Nephron progenitor cell (in vitro differentiated cells): ENCODE measurements at places on chromosomes 3 and 15.

DNA sequence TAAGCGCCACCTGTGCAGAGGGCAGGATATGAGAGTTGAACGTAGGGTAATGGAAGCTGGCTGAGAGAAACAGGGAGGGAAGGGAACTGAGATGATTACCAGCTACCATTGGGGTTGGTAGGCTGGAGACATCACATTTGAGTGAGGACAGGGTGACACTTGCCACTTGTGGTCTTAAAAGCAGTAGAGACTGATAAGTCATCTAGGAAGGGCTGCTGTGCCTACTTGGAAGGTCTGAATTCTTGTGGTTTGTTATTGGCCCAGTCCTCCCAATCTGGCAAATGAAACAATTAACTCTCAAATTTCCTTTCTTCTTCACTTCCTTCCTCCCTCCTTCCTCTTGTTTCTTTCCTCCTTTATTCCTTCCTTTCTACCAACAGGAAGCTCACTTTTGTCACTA is 46.8 kb downstream of the COL6A5 start:
- H3K4me3 ChIP-seq, result no peak overlapping the region
- no peaks in the 10 kb centered on the region for H3K36me3 ChIP-seq
- peaks cover 3% of the 10 kb centered on the region for H3K27me3 ChIP-seq
- H3K27ac ChIP-seq, result no peak overlapping the region
- peaks cover 6% of the 10 kb centered on the region for H3K4me1 ChIP-seq
- DNase-seq, result no peak

DNA sequence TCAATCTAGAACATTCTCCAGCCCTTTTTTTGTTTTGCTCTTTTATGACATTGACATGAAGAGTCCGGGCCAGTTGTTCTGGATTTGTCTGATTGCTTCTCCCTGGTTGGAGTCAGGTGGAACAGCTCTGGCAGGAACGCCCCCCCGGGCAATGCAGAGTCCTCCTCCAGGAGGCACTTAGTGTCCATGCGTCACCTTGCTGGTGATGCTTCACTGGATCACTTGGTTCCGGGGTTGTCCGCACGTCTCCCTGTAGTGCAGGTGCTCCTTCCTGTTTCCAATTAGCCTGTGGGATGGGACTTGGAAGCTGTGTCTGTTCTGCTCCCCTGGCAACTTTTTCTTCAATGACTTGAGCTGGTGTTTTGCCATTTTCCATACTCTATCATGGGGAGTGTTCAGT is 9.8 kb downstream of the CSK start:
- H3K36me3 ChIP-seq, result no peaks in the 10 kb centered on the region
- no peak overlapping the region for H3K27ac ChIP-seq
- H3K4me3 ChIP-seq, result no peak overlapping the region
- peaks cover 56% of the 10 kb centered on the region for H3K4me1 ChIP-seq
- peaks cover 9% of the 10 kb centered on the region for H3K27me3 ChIP-seq

- no peak for DNase-seq
- H3K4me3 ChIP-seq, result no peak overlapping the region
- H3K27me3 ChIP-seq, result peaks cover 2% of the 10 kb centered on the region
These were observed 294.4 kb downstream of the OCA2 start for GRCh38 chr15:27804569-27805260.

- DNase-seq, result no peak
- no peak overlapping the region for H3K27ac ChIP-seq
- H3K27me3 ChIP-seq, result no peaks in the 10 kb centered on the region
- H3K4me1 ChIP-seq, result peaks cover 51% of the 10 kb centered on the region
- no peaks in the 10 kb centered on the region for H3K36me3 ChIP-seq
- no peak overlapping the region for H3K4me3 ChIP-seq
These were observed 386.0 kb upstream of the RARB start for GRCh38 chr3:25041871-25042584.

- H3K4me1 ChIP-seq, result peaks cover 52% of the 10 kb centered on the region
- DNase-seq, result no peak
- H3K27ac ChIP-seq, result no peak overlapping the region
- peaks cover 40% of the 10 kb centered on the region for H3K36me3 ChIP-seq
- H3K4me3 ChIP-seq, result no peak overlapping the region
These were observed 2.5 kb downstream of the NDUFAF3 start for GRCh38 chr3:49024449-49024848.

DNA sequence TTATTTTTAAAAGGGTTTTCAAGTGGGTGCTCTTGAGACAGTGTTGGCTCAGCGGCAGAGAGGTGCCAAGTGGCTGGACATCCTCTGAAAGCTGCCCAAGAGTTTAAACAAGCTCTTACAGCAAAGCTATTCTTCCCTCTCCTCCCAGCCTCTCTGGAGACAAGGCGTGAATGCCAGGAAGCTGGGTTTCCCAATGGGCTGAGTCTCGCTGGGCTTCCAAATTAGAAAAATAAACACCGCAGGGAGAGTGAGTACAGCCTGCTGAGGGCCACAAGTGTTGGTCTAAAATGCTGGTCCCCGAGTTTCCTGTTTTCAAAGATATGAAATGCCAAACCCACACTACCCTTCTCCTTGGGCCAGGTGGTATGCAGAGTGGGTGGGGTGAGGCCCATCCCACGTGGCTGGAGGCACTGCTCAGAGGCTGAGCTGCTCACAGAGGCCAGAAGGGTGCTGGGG is 36.4 kb downstream of the ZDHHC3 start:
- peaks cover 8% of the 10 kb centered on the region for H3K4me1 ChIP-seq
- peaks cover 46% of the 10 kb centered on the region for H3K36me3 ChIP-seq
- no peak overlapping the region for H3K4me3 ChIP-seq
- H3K27me3 ChIP-seq, result no peaks in the 10 kb centered on the region
- no peak for DNase-seq

DNA sequence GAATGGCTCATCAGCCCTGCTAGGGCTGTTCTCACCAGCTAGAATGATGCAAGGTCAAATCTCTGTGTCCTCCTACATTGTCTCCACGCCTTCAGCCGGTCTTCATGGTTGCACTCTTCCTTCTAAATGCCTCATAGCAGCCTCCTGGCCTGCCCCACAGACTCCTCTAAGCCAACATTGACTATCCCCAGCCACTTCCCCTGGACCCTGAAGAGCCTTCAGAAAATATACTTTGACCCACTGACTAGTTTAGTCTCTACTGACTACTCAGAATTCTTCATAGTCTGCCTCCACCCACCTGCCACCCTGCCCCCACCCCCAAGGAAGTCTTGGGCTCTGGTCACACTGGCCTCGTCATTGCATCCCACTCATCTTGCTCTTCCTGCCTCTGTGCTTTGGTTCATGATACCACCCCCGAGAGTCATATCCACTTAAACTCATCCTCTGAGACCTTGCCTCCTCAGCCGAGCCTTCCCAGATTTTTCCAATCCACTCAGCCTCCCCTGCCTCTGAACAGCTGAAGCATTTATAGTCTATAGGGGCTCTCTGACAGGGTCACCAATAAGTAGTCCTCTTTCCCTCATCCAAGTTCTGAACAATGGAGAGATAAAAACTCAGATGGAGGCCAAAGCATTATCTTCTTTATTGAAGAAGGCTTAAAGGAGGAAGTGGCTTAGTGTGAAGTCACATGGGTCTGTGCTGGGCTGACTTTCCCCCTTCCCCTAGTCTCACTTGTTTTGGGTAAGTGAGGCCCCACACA is 9.5 kb upstream of the DOCK3 start:
- H3K4me3 ChIP-seq, result no peak overlapping the region
- H3K36me3 ChIP-seq, result no peaks in the 10 kb centered on the region
- H3K27ac ChIP-seq, result no peak overlapping the region

- peaks cover 14% of the 10 kb centered on the region for H3K27me3 ChIP-seq
- peaks cover 34% of the 10 kb centered on the region for H3K36me3 ChIP-seq
- H3K4me1 ChIP-seq, result peaks cover 75% of the 10 kb centered on the region
- H3K4me3 ChIP-seq, result no peak overlapping the region
- DNase-seq, result no peak
These were observed 94.2 kb downstream of the XXYLT1 start for GRCh38 chr3:195176776-195177175.

- no peak overlapping the region for H3K27ac ChIP-seq
- no peaks in the 10 kb centered on the region for H3K36me3 ChIP-seq
These were observed 128.3 kb downstream of the PLCL2 start for GRCh38 chr3:17013050-17013449.

GRCh38 chr3:64647825-64648224 is 40.0 kb downstream of the ADAMTS9 start:
- H3K27ac ChIP-seq, result no peak overlapping the region
- no peak for DNase-seq
- H3K27me3 ChIP-seq, result no peaks in the 10 kb centered on the region

GRCh38 chr3:172550347-172550943 is 27.2 kb upstream of the TNFSF10 start:
- H3K27me3 ChIP-seq, result no peaks in the 10 kb centered on the region
- no peak overlapping the region for H3K27ac ChIP-seq
- H3K4me3 ChIP-seq, result no peak overlapping the region
- peaks cover 9% of the 10 kb centered on the region for H3K4me1 ChIP-seq
- no peaks in the 10 kb centered on the region for H3K36me3 ChIP-seq

GRCh38 chr15:24848050-24848449 is 106.7 kb upstream of the SNRPN start:
- peak overlapping the region; percentile 78 for H3K27ac ChIP-seq
- DNase-seq, result peak; percentile 51
- no peaks in the 10 kb centered on the region for H3K36me3 ChIP-seq
- H3K4me1 ChIP-seq, result no peaks in the 10 kb centered on the region
- H3K4me3 ChIP-seq, result peak overlapping the region; percentile 81
- H3K27me3 ChIP-seq, result no peaks in the 10 kb centered on the region

DNA sequence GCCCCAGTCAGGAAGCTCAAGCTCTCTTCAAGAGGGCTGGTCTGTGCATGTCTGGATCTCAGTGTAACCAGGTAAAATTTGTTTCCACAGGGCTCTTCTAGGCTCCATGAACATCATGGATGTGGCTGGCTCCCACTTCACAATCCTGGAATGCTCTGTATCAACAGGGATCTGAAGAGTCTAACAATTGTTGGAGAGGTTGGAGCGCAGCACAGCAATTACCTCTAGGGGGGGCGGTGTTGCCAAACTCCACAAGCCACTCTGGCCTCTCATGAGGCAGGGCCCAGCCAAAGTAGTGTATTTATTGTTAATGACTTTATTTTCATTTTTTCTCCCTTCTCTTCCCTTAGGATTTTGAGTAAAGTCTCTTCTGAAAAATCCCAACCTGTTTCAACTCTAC is 6.1 kb upstream of the EIF2B5 start:
- H3K36me3 ChIP-seq, result no peaks in the 10 kb centered on the region
- peak; percentile 40 for DNase-seq
- H3K4me3 ChIP-seq, result no peak overlapping the region
- H3K27ac ChIP-seq, result peak overlapping the region; percentile 7
- peaks cover 16% of the 10 kb centered on the region for H3K27me3 ChIP-seq

DNA sequence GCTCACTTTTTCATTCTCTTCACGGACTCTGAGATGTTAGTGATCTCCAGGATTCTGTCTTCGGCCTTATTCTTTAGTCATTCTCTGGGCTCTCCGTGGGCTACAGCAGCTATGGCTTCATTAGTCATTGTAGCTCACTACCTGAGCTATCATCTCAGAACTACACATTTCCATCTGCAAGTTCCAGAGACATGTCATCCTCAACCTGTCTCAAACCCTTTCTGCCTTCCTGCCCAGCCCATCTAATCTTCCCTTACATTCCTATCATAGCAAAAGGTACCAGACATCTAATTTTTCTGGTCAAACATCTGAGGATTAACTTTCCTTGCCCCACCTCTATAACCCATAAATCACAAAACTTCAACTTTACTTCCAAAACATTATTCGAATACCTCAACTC is 13.2 kb downstream of the TSPAN3 start:
- H3K4me1 ChIP-seq, result peaks cover 48% of the 10 kb centered on the region
- H3K27ac ChIP-seq, result no peak overlapping the region
- DNase-seq, result no peak

GRCh38 chr15:85764649-85765277 is 30.0 kb downstream of the KLHL25 start:
- H3K27me3 ChIP-seq, result no peaks in the 10 kb centered on the region
- no peak overlapping the region for H3K27ac ChIP-seq
- peaks cover 53% of the 10 kb centered on the region for H3K4me1 ChIP-seq
- DNase-seq, result no peak

GRCh38 chr3:148269816-148270215 is 427.9 kb upstream of the AGTR1 start:
- no peak for DNase-seq
- no peak overlapping the region for H3K4me3 ChIP-seq
- no peaks in the 10 kb centered on the region for H3K4me1 ChIP-seq
- H3K36me3 ChIP-seq, result no peaks in the 10 kb centered on the region
- H3K27me3 ChIP-seq, result no peaks in the 10 kb centered on the region

- H3K36me3 ChIP-seq, result no peaks in the 10 kb centered on the region
- peak; percentile 26 for DNase-seq
- H3K4me3 ChIP-seq, result peak overlapping the region; percentile 74
- peaks cover 54% of the 10 kb centered on the region for H3K27me3 ChIP-seq
- H3K4me1 ChIP-seq, result peaks cover 35% of the 10 kb centered on the region
These were observed 41.4 kb upstream of the FEZF2 start for GRCh38 chr3:62414786-62415185.

DNA sequence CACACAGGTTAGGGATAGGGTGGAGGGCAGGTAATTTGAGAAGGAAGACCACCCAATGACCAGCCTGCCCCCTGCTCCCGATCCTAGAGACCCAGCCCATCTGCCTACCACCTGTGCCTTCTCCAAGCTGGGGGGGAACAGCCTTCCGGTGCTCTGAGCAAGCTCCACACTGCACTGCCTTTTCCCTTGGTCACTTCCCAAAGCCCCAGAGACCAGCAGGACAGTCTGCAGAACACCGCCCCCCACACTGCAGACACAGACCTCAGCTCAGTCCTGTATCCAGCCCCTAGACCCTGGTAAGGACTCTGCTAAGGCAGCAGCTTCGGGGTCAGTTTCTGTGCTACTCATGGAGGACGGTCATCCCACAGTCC is 156.9 kb downstream of the MEGF11 start:
- H3K27me3 ChIP-seq, result peaks cover 12% of the 10 kb centered on the region
- no peak overlapping the region for H3K4me3 ChIP-seq
- no peak overlapping the region for H3K27ac ChIP-seq
- DNase-seq, result no peak
- no peaks in the 10 kb centered on the region for H3K36me3 ChIP-seq

GRCh38 chr3:149291178-149291577 is 42.3 kb downstream of the TM4SF18 start:
- H3K27ac ChIP-seq, result no peak overlapping the region
- H3K36me3 ChIP-seq, result no peaks in the 10 kb centered on the region
- no peaks in the 10 kb centered on the region for H3K4me1 ChIP-seq
- no peak overlapping the region for H3K4me3 ChIP-seq
- peaks cover 2% of the 10 kb centered on the region for H3K27me3 ChIP-seq

- no peak overlapping the region for H3K27ac ChIP-seq
- DNase-seq, result no peak
- peaks cover 12% of the 10 kb centered on the region for H3K27me3 ChIP-seq
- no peaks in the 10 kb centered on the region for H3K36me3 ChIP-seq
- H3K4me1 ChIP-seq, result no peaks in the 10 kb centered on the region
- no peak overlapping the region for H3K4me3 ChIP-seq
These were observed 268.0 kb upstream of the PROK2 start for GRCh38 chr3:72052841-72053409.
